ENCODE measurements at places on chromosomes 1 and 21.

GRCh38 chr1:25642574-25643108 is 26.1 kb downstream of the MAN1C1 start:
- peak; percentile 82 for DNase-seq

DNA sequence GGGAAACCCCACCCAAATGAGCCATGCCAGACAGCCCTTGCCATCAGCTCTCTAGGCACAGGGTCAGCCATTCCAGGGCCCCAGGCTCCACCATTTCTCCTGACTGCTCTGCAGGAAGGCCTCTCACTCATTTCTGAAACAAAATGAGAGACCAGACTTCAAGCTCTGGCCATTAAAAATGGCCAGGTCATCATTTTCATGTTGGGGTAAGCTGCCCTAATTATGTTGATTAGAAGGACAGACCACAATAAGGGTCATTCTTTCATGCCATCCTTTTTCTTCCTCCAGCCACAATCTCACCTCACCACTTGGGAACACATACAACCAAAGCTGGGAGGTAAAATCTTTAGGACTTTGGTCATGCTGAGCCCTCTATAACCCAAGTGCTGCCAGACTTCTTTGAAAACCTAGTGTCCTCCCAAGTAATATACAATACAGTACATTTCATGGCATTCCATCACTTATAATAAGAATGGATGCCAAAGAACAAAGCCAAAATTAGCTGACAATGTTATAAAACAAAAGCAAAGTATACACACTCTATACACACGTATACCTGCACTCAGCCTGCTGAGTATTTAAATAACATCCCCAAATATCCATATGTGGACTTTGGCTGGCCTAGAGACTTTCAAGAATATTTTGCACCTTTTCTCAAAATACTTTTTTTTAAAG is 22.4 kb upstream of the RBBP5 start:
- DNase-seq: no peak

DNA sequence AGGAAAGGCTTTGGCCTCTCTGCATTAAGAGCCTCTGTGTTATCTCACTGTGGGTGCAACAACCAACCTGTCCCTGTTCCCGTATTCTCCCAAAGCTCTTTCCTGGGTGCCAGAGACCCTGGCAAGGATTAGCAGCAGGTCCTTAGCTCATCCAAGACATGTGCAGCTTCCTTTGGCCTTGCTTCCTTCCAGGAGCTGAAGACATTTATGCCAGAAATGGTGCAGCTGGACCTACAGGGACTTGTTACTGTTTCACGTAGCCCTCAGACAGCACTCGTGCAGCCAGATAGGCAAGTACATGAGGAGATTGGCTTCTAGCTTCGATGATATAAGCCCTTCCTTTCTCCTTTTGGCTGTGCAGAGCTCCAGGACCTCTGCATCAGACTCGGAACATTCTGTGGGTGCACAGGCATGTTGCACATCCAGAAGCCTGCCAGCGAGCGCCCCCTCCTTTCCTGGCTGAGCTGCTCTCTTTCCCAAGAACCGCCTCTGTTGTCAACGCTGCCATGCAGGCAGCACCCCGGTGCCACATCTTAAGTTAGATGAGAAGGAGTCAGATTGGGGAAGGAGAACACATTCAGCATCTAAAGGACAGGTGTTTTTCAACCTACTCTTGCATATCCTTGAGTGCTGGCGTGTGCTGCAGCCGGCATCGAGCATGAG is 284.5 kb upstream of the PLXNA2 start:
- DNase-seq: no peak

GRCh38 chr1:96820107-96820506 is 98.5 kb downstream of the PTBP2 start:
- DNase-seq: no peak

GRCh38 chr1:30413606-30414005 is 309.8 kb downstream of the MATN1 start:
- DNase-seq: peak; percentile 18

GRCh38 chr1:24742090-24742938 is 2.9 kb upstream of the CLIC4 start:
- DNase-seq: peak; percentile 70

GRCh38 chr1:206094024-206094423 is 23.2 kb downstream of the AVPR1B start:
- no peak for DNase-seq

DNA sequence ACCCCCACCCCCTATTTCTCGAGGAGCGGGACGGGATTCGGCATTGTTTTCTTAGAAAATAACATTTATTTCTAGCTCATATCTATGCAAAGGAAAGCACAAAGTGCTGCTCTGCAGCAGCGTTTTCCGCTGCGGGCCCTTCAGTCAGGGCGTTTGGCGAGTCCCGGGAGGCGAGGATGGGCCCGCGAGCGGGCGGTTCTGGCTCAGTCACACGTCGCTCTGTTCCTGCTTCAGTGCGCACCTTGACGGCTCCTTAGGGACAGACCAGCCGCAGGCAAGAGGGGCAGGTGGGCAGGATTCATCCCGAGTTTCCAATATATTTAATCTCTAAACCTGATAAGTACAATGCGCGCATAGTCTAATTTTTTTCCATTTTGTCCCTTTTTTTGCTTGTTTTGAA is 5.7 kb downstream of the DMRTA2 start:
- DNase-seq: no peak

DNA sequence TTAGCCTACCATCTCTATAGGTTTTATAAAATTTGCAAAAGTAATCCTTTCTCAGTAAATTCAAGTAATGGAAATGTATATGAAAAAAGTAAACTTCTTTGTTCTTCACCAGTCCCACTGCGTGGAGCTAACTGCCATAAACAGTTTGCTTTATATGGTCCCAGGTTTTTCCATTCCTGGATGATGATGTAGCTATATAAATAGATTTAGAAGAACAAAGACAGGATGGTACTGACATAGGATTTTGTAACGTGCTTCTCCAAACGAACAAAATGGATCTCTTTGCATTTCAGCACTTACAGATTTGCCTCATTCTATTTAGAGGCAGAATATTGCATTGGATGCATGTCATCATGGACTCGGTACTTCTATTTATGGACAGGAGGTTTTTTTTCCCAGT is 57.3 kb downstream of the SMYD2 start:
- DNase-seq: peak; percentile 20

GRCh38 chr1:150887018-150887417 is at the start of gene CTXND2:
Gene CTXND2 (plus strand): TSS chr1:150887136. CDS start chr1:150912315, 25,179 bp downstream.
- DNase-seq: peak; percentile 15

DNA sequence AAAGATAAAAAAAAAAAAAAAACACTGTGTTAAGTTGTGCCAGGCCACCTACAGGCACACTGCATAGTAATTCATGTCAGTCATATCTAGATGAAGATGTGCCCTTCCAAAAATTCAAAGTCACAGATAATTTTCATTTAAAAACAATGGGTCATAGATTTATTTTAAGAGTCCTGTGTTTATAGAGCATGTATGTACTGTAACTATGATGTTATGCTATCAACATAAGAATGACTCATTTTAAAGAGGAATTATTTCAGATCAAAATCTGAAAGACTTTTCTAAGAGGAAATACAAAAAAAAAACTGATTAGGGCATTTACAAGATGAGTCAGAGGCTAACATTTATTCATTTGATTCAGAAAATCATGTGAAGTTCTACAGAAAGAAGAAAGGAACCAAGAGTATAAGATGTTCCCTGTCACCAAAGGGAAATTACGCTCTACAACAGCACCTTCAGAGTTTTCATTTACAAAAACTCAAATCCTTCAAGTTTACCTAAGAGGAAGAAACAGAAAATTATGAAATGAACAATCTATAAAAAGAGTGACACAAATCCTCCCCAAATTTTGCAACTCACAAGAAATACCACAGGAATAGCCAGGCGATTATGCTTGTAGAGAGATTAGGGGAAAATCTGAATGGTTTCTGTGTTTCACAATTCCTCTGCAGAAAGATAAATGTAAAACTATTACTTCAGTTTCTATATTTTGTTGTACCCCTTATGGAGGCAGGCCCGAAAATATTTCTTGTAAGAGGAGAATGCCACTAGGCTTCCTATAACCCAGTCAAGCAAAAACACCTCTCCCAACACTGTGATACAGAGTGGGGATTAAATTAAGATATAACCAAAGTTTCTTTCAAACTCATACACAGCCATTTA is 13.8 kb downstream of the TP53BP2 start:
- DNase-seq: no peak

- DNase-seq: peak; percentile 50
Observed at GRCh38 chr1:213519098-213519497, 468.1 kb downstream of the RPS6KC1 start.

GRCh38 chr1:230043081-230043480 is 24.0 kb upstream of the GALNT2 start:
- no peak for DNase-seq

GRCh38 chr1:226677027-226678020 is 61.8 kb downstream of the ITPKB start:
- DNase-seq: peak; percentile 57

DNA sequence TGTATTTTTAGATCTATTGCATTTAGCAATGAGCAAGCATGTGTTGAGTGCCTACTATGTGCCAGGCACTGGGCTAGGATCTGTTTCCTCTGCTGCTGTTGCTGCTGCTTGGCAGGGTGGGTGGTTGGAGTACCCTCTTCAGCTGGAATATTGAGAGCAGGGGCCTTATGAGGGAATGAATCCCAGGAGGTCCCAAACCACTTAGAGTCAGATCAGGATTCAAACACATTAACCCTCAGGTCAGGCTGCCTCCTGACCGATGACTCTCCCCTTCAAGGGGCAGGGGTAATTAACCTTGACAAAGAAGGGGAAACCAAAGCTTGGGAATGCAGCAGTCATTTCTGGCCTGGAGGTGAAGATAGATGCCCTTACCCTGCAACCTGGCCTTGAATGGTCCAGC is 138.0 kb downstream of the IGSF21 start:
- no peak for DNase-seq

DNA sequence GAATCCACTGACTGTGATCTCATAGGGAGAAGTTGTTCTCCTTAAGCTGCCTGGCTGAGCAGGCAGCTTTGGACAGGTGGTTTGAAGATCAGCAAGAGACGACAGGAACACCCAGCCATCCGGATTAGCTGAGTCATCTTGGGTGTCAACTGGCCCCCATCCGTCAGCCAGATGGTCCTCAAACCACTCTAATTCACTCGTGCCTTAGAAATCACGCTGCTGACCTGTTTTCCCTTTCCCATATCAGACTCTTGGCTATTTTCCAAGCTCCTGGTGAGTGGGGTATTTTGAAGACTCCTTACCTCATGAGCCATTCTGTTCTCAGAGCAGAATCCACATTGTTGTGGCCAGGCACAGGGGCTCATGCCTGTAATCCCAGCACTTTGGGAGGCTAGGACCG is 149.1 kb upstream of the L1TD1 start:
- peak; percentile 39 for DNase-seq

DNA sequence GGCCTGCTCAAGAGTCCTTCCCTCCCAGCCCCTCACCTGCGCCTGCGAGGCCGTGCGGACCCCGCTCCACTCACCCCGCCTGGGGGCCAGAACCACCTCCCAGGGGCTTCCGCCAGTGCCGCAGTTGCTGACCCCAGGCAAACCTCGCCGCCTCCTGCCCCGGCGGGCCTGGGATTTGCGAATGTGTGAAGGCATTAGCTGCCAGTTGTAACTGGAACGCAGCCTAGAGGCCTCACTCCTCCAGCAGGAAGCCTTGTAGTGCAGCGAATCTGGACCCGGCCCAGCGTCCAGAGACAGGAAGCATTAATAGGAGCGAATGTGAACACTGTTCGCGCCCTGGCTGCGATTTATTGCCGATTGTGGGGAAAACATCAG is 140.9 kb upstream of the ARHGEF16 start:
- peak; percentile 88 for DNase-seq

GRCh38 chr1:231075020-231075419 is 35.0 kb upstream of the FAM89A start:
- DNase-seq: peak; percentile 10

- peak; percentile 62 for DNase-seq
Observed at GRCh38 chr1:21149855-21150432, 26.8 kb downstream of the EIF4G3 start.

GRCh38 chr1:44422161-44422560 is 17.1 kb downstream of the RNF220 start:
- peak; percentile 29 for DNase-seq

- peak; percentile 89 for DNase-seq
Observed at GRCh38 chr1:1307923-1308755, at the start of the genes ACAP3 and PUSL1. Gene ACAP3 (minus strand): TSS chr1:1307930. CDS start chr1:1307815, 115 bp downstream. Gene PUSL1 (plus strand): TSS chr1:1308597. CDS start chr1:1308644, 47 bp downstream.

GRCh38 chr1:12525311-12526181 is 92.5 kb downstream of the DHRS3 start:
- no peak for DNase-seq

GRCh38 chr1:61962631-61963030 is 220.4 kb downstream of the PATJ start:
- no peak for DNase-seq

DNA sequence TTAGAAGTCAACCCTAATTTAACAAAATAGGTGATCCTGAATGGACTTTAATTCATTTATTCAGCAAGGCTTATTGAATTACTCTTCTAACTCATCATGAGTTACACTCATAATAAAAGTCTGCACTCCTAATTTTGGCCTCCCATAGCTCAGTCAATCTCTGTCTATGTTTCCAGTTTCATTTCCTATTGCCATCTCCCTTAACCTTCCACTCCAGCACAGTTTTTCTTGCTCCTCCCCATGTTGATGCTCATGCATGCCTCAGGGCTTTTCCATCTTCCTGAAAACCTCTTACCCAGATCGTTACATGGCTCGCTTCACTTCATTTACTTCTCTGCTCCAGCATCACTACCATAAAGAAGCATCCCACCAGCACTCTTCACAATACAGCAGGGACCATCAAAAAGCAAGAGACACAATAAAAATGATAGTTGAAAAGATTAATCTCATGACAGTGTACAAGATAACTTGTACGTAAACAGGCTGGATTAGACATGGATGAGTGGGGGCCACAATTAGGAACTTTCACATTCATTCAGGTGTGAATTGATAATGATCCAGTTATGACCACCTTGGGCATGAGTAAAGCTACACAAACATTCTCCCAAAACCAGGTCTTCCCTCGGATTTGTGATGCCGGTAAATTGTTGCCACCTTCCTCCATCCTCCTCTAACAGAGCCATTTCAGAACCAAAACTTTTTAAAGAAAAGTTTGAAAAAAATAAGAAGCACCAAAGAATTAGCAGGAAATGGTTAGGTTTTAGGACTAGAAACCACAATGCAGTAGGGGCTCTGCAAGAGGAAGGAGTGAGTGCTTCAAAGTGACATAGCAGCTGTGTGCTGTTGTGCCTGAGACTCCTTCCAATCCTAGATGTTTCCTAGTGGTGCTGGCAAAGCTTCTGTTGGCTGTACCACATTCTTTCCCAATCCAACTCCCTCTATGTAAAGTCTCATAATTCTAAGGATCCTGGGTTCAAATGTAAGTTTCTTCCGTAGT is 89.8 kb downstream of the OLFML2B start:
- DNase-seq: no peak

DNA sequence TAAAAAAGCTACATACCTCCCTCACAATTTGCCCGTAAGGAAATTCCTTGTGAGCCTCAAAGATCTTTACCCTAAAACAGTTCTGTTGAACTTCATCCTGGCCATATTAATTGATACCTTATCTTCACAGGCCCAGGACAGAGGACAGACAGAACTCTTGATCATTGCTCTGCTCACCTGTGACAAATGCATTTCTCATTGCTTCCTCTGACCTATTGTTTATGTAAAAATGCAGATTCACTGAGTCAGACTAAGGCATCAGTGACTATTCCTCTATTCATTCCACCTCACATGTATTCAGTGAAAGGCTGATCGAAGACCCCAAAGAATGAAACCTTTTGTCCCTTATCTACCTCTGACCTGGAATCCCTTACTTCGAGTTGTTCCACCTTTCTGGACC is 61.0 kb downstream of the BACH1 start:
- DNase-seq: no peak

- DNase-seq: no peak
Observed at GRCh38 chr1:200075938-200076546, 48.5 kb downstream of the NR5A2 start.

- DNase-seq: no peak
Observed at GRCh38 chr1:205274041-205274691, 46.4 kb downstream of the TMCC2 start.
